ENCODE measurements at places on chromosomes 3 and 15. TPM values are rescaled to one million over a fixed set of nuclear protein-coding genes. Genes with fewer than 3 reads are reported as not detected.

The LRRC31 gene
- total RNA-seq: not detected

The TRANK1 gene
- 7.5 TPM for total RNA-seq

The CAV3 gene
- 90.5 TPM for total RNA-seq

The TLR9 gene
- not detected for total RNA-seq

The ROPN1 gene
- not detected for total RNA-seq

All from myocyte (in vitro differentiated cells).